ENCODE measurements at places on chromosomes 3 and 15.

DNA sequence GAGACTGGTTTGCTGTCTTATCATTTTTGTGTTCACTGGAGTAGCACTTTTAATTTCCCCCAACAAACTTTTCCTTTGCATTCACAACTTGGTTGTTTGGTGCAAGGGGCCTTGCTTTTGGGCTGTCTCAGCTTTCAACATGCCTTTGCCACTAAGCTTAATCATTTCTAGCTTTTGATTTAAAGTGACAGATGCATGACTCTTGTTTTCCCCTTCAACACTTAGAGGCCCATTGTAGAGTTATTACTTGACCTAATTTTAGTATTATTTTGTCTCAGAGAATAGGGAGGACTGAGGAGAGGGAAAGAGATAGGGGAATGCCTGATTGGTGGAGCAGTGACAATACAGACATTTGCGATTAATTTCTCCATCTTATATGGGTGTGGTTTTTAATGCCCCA lies 340.1 kb upstream of the MANF start:
- no peak for DNase-seq
- H3K36me3 ChIP-seq: no peaks in the 10 kb centered on the region
- H3K4me1 ChIP-seq: no peaks in the 10 kb centered on the region
- H3K4me3 ChIP-seq: no peak overlapping the region
- H3K27me3 ChIP-seq: no peaks in the 10 kb centered on the region

- H3K4me3 ChIP-seq: peak overlapping the region; percentile 62
- peak overlapping the region; percentile 35 for H3K27ac ChIP-seq
These were observed 18.3 kb upstream of the TRAK1 start for GRCh38 chr3:42072831-42073301.

DNA sequence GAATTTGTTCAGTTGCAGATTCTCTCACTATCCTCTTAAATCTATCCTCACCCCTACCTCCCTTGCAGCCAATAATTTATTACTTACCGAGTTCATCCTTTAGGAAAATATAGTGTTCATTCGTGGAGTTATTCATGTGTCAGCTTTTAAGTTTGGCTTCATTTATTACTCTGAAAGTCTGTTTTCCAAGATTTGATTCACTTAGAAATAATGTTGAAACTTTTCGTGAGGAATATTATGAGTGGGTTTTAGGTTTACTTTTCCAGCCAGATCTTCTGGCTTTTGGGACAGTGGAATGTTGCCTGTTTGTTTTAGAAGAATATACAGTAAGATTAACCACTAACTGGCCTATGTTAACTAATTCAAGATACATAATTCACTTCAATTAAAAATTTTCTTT lies 161.0 kb upstream of the CGNL1 start:
- no peak for DNase-seq
- no peak overlapping the region for H3K27ac ChIP-seq
- peaks cover 48% of the 10 kb centered on the region for H3K4me1 ChIP-seq

GRCh38 chr3:179560791-179561190 lies 1.9 kb upstream of the ACTL6A start:
- no peaks in the 10 kb centered on the region for H3K36me3 ChIP-seq
- DNase-seq: no peak
- no peaks in the 10 kb centered on the region for H3K27me3 ChIP-seq
- no peak overlapping the region for H3K27ac ChIP-seq

DNA sequence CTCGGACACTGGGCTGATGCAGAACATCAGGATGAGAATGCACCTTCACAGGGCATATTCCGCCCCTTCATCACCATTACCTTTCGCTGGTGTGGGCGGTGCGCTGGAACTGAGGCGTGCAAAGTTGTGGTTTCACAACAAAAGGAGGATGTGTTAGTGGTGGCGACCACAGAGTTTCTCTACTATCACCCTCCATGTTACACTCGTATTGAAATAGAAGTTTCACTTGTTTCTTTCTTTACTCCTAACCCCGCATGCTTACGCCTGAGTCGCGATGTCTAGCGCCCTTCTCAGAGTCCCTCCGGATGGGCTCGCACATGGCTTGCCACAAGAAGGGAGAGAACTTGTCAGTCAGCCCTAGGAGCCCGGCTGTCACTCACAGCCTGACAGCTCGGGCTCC lies 148.7 kb downstream of the GABRB3 start:
- no peak for DNase-seq
- H3K4me3 ChIP-seq: no peak overlapping the region
- H3K27me3 ChIP-seq: no peaks in the 10 kb centered on the region

DNA sequence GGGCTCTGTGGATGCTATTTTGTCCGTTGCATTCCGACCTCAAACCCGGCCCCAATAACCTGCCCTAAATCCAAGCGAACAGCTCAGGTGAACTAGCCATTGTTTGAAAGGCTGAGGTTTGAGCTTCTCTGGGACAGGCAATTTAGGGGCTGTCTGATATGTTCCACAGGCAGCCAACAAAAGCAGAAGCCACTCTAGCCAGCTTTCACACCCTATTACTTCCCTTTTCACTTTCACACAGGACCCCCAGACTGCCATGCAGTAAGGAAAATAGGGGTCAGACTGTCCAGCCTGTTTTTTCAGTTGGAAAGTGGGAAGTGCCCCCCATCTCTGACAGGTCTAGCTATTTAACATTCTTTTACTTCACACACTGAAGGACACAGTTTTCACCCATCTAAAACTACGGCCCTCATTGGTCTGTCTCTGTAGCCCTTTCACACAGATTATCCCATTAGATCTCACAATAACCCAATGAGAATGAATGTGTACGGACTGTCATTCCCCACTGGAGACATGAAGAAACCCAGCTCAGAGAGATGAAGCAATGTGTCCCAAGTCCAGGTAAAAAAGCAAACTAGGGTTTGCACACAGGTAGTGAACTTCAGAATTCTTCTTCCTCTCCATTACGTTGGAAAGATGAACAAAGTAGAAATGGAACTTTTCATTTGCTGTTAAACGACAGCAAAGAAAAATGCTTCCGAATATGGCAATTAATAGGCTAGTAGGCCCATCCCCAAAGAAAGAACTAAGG lies 1.9 kb downstream of the CCDC12 start:
- H3K27me3 ChIP-seq: no peaks in the 10 kb centered on the region
- peaks cover 11% of the 10 kb centered on the region for H3K36me3 ChIP-seq
- DNase-seq: no peak
- H3K4me1 ChIP-seq: peaks cover 45% of the 10 kb centered on the region
- peak overlapping the region; percentile 87 for H3K4me3 ChIP-seq
- H3K27ac ChIP-seq: peak overlapping the region; percentile 85

DNA sequence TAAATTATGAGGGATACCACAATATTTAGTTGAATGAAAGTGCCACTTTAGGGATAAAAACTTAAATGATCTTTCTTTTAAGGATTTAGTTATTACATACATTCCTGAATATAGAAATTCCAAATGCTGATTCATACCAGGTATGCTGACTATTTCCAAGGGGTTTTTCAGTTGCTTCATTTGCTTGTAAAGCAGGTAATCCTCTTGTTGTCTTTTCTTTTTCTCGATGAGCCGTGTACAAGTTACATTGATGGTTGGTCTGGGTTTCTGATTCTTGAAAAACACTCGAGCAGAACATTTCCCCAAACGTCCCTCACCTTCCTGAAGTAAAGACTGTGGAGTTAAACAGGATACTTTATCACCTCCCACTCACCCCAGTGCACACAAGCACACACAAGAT lies 21.7 kb downstream of the RARRES1 start:
- no peak for DNase-seq
- H3K4me1 ChIP-seq: peaks cover 20% of the 10 kb centered on the region
- H3K36me3 ChIP-seq: peaks cover 43% of the 10 kb centered on the region
- H3K27me3 ChIP-seq: no peaks in the 10 kb centered on the region
- no peak overlapping the region for H3K27ac ChIP-seq

GRCh38 chr3:67526246-67526645 lies 128.2 kb downstream of the SUCLG2 start:
- peaks cover 10% of the 10 kb centered on the region for H3K4me1 ChIP-seq
- H3K27ac ChIP-seq: no peak overlapping the region
- H3K4me3 ChIP-seq: no peak overlapping the region
- H3K27me3 ChIP-seq: no peaks in the 10 kb centered on the region
- peaks cover 11% of the 10 kb centered on the region for H3K36me3 ChIP-seq
- no peak for DNase-seq
